ENCODE measurements at places on chromosomes 11 and 22.

DNA sequence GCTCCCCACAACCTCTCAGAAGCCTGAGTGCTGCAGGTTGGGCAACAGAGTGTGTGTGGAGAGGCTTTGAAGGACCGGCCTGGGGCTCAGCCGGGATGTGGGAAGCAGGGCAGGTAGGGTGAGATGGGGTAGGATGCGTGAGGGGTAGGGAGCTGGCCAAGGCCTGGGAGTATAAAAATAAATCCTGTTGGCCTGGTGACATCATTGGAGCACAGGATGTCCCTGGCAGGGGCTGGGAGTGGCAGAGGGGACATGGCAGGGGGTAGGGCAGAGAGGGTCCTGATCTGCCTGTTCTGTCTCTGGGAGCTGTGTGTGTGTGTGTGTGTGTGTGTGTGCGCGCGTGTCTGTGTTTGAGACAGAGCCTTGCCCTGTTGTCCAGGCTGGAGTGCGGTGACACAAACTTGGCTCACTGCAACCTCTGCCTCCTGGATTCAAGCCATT lies 28.6 kb downstream of the TEF start:
- no peak for DNase-seq

- no peak for DNase-seq
Measured at GRCh38 chr11:97351939-97352338, 962.1 kb downstream of the JRKL start.

- DNase-seq, result no peak
Measured at GRCh38 chr11:48168815-48169214, 47.8 kb upstream of the OR4B1 start.

DNA sequence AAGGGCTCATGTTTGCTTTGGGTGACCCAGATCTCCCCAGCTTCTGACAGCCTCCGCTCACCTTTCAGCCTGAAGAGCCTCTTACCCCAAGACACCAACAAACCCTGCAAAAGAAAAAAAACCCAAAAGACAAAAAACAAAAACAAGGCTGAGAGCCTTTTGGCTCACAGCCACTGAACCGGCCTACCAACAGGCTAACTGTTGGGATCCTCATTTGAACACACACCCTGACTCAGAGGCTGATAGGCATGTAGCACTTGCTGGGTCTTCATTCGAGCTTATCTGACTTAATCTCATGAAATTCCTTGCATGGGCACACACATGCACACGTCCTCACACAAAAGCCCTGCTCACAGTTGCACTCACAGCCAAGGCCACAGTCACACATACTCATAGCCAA lies 22.9 kb upstream of the TSKU start:
- DNase-seq, result no peak

DNA sequence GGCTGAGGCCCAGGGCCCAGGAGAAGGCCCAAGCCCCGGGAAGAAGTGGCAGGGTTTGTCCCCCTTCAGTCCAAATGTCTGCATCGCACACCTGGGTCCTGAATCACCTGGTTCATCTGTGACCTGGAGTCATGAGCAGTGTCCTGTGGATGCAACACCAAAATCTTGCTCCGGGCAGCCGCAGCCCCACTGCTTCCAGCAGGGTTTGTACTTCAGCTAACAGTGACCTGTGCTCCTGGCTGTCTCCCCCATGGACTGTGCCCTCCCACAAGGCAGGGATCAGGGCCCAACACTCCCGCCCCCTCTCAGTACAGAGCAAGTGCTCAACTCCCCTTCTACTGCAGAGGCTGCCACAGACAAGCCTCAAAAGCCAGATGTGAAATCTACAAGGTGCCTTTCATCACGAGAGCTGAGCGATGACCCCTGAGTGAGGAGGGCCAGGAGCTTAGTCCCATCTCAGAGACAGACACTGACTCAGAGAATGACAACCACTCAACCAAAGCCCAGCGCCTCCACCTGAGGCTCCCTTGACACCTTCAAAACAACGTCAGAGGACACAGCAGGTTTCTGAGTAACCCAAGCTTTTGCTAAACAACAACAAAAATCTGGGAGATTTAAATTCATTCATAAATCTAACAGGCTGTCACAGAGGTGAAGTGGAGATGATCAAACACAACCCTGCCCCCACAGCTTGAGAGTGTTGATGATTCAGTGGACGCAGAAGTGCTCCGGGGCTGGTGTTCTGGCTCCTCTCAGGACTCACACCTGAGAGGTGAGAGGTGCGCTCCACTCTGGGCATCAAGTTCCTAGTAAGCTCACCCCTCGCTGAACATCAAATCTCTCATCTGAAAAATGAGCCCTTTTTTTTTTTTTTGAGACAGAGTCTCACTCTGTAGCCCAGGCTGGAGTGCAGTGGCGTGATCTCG lies 3.4 kb downstream of the KIAA0930 start:
- no peak for DNase-seq

GRCh38 chr11:100849901-100850235 lies 162.8 kb downstream of the ARHGAP42 start:
- DNase-seq, result no peak

- no peak for DNase-seq
Measured at GRCh38 chr11:64224891-64225607, 937 bp downstream of the TRPT1 start.

DNA sequence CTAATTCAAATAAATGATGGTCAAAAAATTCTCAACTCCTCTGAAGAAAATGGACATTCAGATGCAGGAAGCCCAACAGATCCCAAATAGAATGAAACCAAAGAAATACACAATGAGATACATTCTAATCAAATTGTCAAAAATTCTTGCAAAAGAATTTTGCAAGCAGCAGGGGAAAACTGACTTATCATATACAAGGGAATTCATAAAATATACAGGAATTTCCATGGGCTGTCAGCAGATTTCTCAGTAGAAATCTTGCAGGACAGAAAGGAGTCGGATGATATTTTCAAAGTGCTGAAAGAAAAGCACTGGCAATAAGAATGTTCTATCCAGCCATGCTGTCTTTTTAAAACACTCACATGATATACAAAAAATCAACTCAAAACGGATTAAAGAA lies 194.6 kb upstream of the ZC3H12C start:
- DNase-seq, result no peak

GRCh38 chr22:30721741-30722140 lies 27.1 kb downstream of the OSBP2 start:
- DNase-seq, result no peak

DNA sequence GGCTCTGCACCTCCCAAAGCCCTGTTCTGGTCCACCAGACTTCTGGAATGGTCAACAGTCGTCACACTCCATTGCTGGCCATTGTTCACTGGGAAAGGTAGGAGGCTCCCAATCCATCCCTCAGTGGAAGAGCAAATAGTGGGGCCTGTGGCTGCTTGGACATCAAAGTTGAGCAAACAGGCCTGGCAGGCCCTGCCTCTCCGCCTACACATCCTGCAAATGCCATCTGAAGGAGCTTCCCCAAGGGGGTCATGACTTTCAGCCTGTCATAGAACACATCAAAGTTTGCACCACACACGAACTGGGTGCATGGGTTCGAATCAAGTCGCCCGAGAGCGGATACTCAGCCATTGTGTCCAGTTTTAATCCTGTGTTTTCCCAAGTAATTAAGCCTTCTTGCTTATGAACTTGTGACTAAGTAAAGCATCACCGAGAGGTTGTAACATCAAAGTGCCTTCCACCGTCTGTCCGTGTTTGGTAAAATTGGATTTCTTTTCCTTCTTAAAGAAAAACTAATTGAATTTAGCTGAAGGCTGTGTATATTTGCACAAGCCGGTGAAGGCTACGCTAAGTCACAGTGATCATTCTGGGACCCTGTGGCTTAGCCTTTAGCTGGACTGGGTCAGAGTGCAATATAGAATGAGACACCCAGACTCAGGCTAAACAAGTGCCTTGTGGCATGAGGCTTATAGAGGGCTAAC lies 36.1 kb downstream of the CLPB start:
- DNase-seq, result no peak

GRCh38 chr11:94494126-94494680 lies 419 bp downstream of the ANKRD49 start:
- no peak for DNase-seq

GRCh38 chr22:42905702-42906183 lies 48.7 kb upstream of the ARFGAP3 start:
- no peak for DNase-seq

- no peak for DNase-seq
Measured at GRCh38 chr11:69447786-69448185, 33.7 kb upstream of the LINC01488 start.

DNA sequence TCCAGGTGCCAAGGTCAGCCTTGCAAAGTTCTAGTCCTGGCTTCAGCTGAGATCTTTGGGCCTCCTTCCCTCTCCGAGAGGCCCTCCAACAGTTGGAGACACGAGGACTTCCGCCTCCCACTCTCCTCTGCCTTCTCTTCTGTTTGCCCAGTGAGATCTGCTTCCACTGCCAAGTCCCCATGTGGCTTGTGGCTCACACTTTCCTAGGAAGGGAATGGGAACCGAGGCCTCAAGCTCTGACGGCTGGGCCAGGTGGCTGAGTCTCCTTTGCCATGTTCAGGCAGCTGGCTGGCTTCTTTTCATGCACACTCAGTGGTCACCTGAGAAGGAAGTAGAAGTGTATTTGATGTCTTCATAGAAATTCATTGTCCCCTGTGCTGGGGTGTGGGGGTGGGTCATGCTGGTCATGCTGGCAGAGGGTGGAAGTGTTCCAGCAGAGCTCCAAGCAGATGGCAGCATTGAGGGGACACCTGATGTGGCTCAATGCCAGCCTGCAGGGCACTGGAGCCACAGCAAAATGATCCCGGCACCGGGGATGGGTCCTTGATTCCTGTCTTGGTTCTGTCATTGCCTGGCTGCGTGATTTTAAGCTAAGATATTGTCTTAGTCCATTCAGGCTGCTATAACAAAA lies 130.4 kb downstream of the ADAMTS15 start:
- no peak for DNase-seq

DNA sequence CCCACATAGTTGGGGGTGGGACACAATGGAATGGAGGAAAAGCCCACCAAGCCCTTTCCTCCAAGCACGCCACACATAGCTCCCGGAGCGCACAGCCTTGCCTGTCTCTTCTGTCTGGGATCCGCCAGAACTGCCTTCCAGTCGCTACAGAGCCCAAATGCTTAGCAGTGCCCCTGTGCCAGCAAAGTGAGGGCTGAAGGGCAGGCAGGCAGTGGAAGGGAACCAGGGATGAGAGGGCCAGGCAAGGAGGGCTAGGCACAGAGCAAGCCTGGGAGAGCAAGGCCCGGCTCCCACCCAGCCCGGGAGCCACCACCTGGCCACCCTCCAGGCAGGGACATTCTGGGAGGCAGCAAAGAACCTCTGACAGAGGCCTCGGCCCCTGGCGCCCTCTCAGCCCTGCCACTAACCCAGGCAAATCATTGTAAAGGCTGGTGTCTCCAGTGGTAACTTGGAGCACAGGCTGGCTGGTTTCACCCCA lies 32.5 kb downstream of the PPP2R1B start:
- no peak for DNase-seq

- DNase-seq, result no peak
Measured at GRCh38 chr11:132782102-132782501, 750.2 kb downstream of the OPCML start.

DNA sequence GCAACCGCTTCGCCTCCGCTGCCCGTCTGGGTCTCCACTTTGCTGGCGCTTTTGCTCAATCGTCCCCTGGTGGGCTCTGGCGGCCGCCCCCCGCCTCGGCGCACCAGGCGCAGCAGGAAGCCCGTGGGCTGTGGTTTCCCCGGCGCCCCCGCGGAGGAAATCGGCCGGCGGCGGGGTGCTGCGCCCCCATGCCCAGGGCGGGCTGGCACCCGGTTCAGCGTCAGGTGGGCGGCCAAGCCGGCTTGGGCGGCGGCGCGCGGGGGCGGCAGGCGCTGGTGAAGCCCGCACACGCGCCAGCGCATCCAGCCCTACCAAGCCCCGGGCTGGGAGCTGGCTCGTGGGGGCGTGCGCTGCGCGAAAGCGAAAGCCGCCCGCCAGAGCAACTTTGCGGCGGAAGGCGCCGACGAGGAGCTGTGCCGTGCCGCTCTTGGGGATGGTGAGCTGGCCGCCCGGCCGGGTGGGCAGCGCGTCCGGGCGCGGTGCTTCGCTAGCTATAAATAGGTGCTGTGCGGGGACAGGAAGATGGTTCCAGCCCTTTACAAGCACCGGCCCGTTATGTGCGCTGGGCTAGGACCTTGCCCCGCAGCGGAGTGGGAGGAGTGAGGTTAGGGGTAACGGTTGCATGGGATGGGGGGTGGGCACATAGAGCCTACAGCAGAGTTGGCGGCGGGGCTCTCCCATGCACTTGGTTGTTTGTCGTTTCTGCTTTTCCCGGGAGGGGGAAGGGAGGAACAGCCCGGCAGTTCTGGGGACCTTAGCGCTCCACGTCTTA lies 25.0 kb upstream of the SUSD2 start:
- DNase-seq, result no peak

- peak; percentile 6 for DNase-seq
Measured at GRCh38 chr11:126989942-126990715, 10.4 kb downstream of the KIRREL3 start.

- no peak for DNase-seq
Measured at GRCh38 chr11:10274726-10275125, 19.3 kb downstream of the SBF2 start.

- no peak for DNase-seq
Measured at GRCh38 chr11:71173709-71174108, 78.7 kb downstream of the SHANK2 start.

- no peak for DNase-seq
Measured at GRCh38 chr11:26993965-26994457, at the start of gene FIBIN. TSS of gene FIBIN (plus strand) at chr11:26994112. CDS start at chr11:26994527, 415 bp downstream.

- DNase-seq, result no peak
Measured at GRCh38 chr11:65790104-65790901, 3.4 kb downstream of the OVOL1 start.

- DNase-seq, result no peak
Measured at GRCh38 chr11:107478922-107479321, 21.3 kb upstream of the CWF19L2 start.

- no peak for DNase-seq
Measured at GRCh38 chr11:112903340-112903739, 57.9 kb upstream of the NCAM1 start.

DNA sequence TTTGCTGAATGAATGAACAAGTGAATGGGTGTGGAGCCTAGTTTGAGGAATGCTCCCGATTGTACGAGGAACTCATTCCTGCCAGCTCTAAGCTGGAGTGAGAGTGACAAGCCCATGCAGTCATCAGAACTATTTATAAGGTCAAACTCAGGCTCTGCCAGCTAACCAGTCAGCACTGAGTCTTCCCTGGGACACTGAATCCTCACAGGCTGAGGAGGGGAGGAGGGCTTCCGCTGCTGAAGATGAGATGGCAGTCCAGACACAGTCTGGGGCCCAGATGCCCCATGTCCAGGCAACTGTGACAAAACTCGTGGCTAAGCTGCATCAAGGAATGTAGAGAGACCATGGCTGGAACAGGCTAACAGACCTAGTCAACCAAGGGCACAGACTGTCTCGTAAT lies 4.0 kb downstream of the LRP4 start:
- no peak for DNase-seq

- no peak for DNase-seq
Measured at GRCh38 chr11:120338107-120338933, 2.1 kb downstream of the ARHGEF12 start.
